Mesothelial cell of epicardium (in vitro differentiated cells): ENCODE measurements at places on chromosomes 3 and 15. TPM values are rescaled to one million over a fixed set of nuclear protein-coding genes. Genes with fewer than 3 reads are reported as not detected.
A peak's percentile ranks its signal among the peaks of the same experiment; 100 is the strongest.

- peaks cover 9% of the 10 kb centered on the region for H3K27me3 ChIP-seq
- H3K36me3 ChIP-seq = peaks cover 2% of the 10 kb centered on the region
- peak overlapping the region; percentile 23 for H3K27ac ChIP-seq
Measured at GRCh38 chr3:55579496-55579895, 92.4 kb upstream of the WNT5A start.

Gene AMT
- 30.3 to 33.4 TPM (median 33.0 TPM) in 3 replicates for total RNA-seq

DNA sequence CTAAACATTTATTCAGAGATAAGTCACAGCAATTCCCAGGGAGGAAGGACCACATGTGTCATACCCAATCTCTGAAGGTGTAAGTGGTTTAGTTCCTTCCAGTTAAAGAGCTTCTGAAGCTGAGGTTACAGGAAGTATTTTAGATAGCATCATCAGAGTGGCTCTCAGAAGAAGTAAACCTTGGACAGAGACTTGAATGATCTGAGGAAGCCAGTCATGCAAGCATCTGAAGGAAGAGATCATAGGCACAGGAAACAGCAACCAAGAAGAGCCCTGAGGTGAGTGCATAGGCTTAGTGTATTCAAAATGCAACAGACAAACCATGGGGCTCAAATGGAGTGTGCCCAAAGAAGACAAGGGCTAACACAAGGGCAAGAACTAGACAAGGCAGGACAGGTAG, 210.3 kb downstream of the ULK4 start:
- H3K36me3 ChIP-seq = peaks cover 2% of the 10 kb centered on the region
- no peak overlapping the region for H3K4me3 ChIP-seq

Gene GNAI2
- 155 to 159 TPM (median 156 TPM) in 3 replicates for total RNA-seq

GRCh38 chr3:151345859-151346258, 16.5 kb upstream of the P2RY13 start:
- H3K36me3 ChIP-seq = peaks cover 1% of the 10 kb centered on the region
- H3K27ac ChIP-seq = no peak overlapping the region
- DNase-seq = no peak
- H3K27me3 ChIP-seq = no peaks in the 10 kb centered on the region
- H3K4me3 ChIP-seq = no peak overlapping the region

GRCh38 chr3:18370672-18371071, 54.5 kb downstream of the SATB1 start:
- DNase-seq = no peak
- no peaks in the 10 kb centered on the region for H3K27me3 ChIP-seq
- H3K4me1 ChIP-seq = peaks cover 25% of the 10 kb centered on the region
- peaks cover 35% of the 10 kb centered on the region for H3K36me3 ChIP-seq
- no peak overlapping the region for H3K27ac ChIP-seq
- H3K4me3 ChIP-seq = no peak overlapping the region
